ENCODE measurements at places on chromosomes 7 and 10.
A peak's percentile ranks its signal among the peaks of the same experiment; 100 is the strongest.

GRCh38 chr7:27346531-27347275 is 104.1 kb downstream of the EVX1 start:
- DNase-seq, result no peak

DNA sequence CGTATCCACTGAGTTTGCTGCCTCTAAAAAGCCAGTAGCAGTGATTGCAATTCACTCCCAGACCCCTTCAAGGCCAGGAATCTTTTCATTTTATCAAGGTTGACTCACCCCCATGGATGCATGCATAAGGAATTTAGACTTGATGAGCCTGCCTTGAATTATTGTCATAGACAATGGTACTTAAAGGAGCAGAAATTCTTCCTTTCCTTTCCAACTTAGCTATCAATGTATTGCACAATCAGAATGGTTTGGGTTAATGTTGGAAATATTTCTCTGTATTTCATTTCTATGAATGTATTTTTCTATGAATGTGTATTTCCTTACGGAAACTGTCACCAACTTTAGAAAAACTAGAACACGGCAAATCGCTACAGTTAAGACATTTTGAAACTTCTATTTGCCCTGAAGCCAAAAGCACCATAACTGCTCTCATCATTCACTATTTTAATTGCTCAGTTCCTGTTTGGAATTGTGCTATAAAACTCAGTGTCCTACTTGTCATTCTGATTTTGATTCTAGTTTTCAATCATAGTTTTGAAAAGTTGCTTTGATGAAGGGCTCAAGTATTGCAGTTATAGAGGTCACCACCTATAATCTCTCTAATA is 355.7 kb upstream of the AKR1E2 start:
- DNase-seq, result no peak

GRCh38 chr7:150978126-150978789 is at the start of gene KCNH2:
Gene KCNH2, minus strand, starts transcription at chr7:150978321. Its CDS starts 408 bp downstream, at chr7:150977913.
- DNase-seq, result peak; percentile 67

DNA sequence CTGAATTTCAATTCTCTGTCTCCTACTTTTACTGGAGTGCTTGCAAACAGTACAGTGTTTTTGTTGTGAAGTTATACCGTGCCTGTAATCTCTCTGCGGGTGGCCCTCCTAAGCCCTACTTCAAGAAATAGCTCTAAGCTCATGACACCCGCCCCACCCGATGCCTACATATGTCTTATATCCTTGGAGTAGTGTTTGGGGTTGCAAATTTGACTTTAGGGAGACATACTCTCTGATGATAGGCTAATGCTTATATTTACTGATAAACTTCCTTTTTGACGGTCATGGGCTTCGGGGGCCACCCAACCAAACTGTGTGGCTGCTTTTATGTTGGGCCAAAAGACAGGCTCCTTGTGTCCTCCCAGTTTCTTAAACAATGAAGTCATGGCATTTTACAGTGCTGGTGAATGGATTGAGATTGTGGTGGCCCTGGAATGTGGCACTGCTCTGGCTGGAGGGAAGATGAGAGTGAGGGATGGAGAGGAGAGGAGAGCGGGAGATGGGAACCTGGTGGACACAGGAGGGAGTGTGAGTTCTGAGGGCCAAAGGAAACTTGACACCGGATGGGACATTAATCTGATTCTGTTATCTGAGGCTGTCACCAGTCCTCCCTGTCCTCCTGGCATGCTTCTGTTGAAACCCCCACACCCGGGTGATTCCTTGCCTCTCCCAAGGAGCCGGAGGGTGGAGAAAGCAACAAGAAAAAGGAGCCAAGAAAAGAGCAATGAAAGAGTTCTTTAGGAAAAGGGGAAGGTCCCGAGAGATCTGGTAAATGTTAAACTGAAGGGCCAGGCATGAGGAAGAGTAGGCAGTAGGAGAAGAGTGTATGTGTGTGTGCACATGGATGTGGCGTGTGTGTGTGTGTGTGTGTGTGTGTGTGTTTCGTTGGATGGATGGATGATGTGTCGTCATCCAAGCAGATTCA is 113.3 kb downstream of the TCF7L2 start:
- no peak for DNase-seq

GRCh38 chr10:123385508-123386080 is 231.4 kb downstream of the BUB3 start:
- no peak for DNase-seq
